GM12878 (cell line): ENCODE measurements at places on chromosomes 7 and 10. TPM values are rescaled to one million over a fixed set of nuclear protein-coding genes. Genes with fewer than 3 reads are reported as not detected.

DNA sequence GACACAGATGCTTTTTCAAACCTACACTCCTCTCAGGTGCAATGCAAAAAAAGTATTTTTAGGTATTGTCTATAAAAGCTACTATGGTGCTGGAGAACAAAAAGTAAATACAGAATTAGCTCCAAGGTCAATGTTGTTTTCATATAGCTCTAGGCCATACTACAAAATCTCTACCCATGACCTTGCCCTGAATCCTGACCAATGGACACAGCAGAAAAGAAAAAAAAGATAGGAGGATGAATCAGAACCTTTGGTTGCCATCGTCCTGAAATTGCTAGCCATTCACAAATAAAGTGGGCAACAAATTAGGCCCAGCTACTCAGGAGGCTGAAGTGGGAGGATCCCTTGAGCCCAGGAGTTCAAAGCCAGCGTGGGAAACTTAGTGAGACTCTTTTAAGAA is 35.2 kb upstream of the RELN start:
- DNase-seq, result no peak

DNA sequence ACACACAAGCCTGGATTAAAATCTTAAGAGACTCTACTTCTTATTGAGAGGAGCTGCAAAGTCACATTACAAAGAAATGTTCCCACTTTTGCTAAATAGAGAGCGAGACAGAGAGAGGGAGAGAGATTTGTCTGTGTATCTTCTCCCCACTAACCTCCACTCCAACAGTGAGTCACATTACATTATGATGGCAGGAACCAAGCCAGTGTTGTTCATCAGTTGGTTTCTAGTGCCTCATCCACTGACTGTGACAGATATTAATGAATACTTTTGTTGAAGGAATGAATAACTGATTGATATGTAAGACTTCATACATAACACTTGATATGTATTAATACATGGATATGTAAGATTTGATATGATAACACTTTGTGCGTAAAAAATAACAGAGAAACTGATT is 258.2 kb upstream of the SORCS1 start:
- no peak for DNase-seq

DNA sequence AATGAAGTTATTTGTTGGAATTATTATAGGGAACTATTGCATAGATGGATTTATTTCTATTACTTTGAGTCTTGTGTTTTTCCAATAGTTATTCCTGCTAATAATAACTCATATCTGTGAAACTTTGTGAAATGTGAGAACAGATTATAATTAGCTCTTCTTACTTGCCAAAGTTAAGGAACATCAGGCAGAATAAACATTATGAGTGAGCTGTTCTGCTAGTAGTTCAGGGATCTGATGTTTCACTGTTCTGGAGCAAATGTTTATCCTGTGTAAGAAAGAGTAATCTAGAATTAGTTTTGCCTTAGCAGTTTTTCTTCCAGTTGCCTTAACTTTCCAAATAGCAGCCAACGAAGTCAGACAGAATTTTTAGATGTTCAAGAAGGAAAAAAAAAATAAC is 245.2 kb upstream of the PLXDC2 start:
- DNase-seq, result no peak

GRCh38 chr7:107353701-107354100 is 116.2 kb upstream of the GPR22 start:
- no peak for DNase-seq

MRLN gene
- total RNA-seq, result not detected in 2 replicates

- DNase-seq, result no peak
Observed at GRCh38 chr10:13272164-13272571, 27.7 kb downstream of the PHYH start.

FANK1 gene
- total RNA-seq, result not detected in 2 replicates

GRCh38 chr10:103894441-103894864 is 23.5 kb downstream of the STN1 start:
- no peak for DNase-seq

DNA sequence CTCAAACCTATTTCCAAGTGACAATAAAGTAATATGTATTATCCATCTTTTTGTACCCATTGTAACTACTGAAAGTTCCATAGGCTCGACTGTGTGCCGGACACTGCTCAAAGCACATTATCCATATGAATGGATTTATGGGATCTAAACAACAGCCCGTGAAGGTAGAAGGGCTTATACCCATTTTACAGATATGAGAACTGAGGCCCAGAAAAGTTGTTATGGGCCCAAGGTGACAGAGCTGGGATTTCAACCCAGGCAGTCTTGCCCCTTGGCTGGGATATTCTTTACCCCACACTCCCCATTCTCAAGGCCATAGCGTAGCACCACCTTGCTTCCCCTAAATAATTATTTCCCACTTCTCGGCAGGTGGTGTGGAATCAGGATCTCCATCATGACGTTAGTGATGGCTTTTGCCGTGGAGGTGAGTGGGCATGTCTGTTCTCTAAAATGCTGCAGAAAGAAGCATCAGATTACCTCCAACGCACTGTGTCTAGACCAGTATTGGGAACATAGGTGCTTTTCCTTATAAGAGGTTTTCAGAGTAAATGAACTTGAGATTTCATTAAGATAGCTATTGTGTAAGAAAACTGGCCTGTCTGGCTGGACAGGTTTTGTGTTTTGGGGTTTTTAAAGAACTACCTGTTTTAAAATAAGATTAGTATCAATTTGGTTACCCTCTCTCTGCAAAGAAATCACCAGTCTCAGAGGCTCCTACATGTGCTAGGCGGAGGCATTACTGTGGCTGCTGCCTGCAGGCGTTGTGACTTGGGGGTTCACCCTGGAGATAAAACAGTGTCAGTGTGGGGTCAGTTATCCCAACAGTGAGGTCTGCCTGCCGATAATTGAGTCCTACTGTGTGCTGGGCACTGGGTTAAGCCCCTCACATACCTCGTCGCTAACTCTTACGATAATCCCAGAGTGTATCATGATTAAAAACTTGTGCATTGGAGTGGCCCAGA is 85.1 kb upstream of the SDK1 start:
- DNase-seq, result no peak

GRCh38 chr7:33534833-33535232 is 370.5 kb upstream of the BMPER start:
- no peak for DNase-seq

DNA sequence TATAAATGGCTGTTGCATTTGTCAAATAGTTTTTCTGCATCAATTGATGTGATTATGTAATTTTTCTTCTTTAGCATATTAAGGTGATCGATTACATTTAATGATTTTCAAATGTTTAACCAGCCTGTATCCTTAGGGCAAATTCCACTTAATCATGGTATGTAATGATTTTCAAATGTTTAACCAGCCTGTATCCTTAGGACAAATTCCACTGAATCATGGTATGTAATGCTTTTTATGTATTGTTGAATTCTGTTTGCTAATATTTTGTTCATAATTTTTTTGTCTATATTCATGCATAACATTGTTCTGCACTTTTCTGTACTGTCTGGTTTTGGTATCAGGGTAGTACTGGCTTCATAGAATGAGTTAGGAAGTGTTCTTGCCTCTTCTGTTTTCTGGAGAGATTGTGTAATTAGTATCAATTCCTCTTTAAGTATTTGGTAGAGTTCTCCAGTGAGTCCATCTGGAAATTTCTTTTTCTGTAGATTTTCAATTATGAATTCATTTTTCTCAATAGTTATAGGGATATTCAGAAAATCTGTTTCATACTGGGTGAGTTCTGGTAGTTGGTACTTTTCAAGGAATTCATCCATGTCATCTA is 393.2 kb upstream of the FOXK1 start:
- DNase-seq, result no peak

OR2A1 gene
- not detected in 2 replicates for total RNA-seq

HEPACAM2 gene
- total RNA-seq, result not detected in 2 replicates

GRCh38 chr7:15681631-15682030 is 4.9 kb downstream of the MEOX2 start:
- DNase-seq, result no peak

UTF1 gene
- not detected in 2 replicates for total RNA-seq

DNA sequence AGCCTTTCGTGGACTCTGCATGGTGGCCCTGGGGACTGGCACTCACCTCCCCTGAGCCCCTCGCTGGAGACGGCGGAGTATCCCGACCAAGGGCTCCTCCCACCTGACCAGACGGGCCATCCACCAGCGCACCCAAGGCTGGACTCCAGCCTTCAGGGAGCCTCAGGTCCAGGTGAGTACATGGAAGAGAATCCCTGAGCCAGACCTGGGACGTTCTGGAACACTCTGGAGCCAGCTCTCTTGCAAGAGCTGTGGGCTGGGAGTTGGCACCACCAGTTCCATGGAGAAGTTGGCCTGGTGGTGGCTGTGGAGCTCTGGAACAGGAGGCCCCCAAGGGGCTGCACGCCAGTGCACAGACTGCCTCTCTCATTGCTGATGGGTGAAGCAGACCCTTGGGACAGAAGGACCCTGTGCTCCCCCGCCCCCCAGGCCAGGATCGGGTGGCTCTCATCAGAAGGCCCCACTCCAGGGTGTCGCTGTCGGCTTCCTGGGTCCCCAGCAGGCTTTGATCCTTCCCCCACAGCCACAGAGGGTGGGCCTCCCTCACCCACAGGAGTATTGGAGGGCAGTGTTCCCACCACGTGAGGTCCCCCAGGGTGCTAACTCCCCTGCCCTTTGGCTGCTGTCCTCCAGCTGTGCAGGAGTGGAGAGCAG is 189.9 kb downstream of the EBF3 start:
- DNase-seq, result no peak

CELF2 gene
- total RNA-seq, result 98.2 and 106 TPM in 2 replicates

GRID2IP gene
- total RNA-seq, result not detected in 2 replicates

DNA sequence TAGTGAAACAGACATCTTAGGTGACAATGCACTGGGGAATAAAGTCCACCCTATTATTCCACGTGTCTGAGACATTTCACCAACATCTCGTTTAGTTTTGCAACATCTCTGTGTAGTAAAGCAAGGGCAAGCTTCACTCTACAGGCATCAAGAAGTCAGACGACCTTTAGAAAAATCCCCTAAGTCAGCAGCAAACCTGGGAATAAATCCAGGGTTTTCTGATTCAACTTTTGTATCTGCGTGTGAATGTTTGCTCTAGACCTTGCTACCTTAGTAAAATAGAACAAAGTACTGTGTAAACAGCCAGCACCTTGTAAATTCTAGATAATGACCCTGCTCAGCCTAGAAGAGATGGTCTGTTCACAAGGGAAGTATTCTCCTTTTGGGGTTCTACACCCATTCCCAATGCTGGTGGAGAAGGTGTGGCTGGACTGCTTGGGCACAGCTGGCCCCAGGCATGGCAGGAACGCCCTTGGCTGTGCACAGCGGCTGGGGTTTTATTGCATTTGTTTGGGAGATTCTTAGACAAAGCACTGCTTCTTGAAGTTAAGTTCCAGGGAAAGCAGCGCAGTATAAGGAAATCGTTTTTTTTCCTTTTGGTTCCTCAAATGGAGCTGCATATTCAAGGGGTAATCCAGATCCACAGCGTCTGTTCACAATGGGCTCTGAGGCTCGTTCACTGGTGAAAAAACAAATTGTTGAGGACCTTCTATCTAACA is 38.3 kb upstream of the GALNTL5 start:
- no peak for DNase-seq

DNA sequence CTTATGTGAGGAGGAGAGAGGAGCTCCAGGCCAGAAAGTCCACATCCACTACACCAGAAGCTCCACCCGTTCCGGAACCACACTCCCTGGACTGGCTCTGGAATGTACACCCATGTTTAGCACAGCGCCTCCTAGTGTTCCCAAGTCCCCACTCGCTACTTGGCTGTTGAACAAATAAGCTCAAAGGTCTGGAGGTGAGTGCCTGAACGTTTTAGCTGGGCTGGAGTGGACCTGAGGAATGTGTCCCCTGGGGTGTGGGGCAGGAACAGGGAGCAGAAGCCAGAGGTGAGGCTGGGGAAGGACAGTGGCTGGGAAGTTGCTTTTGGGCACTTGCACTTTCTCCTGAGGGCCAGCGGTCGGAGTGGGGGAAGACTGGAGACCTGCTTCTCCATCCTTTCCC is 164.1 kb upstream of the CDCA7L start:
- no peak for DNase-seq

CABCOCO1 gene
- not detected in 2 replicates for total RNA-seq

- no peak for DNase-seq
Observed at GRCh38 chr10:112852306-112852705, 97.7 kb upstream of the TCF7L2 start.

INMT gene
- 0.10 TPM in 1 of 2 replicates, not detected in the other for total RNA-seq

DNA sequence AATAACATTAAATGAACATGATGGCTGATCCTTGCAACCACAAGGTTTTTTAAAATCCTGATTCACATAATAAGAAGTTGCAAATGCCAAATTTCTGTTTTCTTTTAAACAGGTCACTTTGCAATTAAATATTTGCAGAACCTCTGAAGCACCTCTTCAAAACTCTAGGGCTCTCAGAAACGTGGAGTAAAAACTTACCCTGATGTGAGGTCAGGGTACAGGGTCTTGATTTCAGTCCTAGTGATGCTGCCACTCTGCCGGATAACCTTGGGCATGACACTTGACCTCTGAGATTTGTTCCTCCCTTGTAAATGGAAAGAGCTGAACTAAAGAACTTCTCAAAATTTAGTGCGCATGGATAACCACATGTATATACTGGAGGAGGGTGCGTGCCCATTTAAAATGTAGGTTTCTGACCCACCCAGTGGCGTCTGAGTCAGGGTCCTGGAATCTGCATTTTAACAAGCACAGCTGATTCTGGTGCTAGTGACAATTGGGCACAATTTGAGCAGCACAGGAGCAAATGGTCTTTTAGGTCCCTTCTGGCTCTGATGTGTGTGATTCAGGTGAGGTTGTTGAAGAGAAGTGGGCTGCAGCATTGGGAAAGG is 35.5 kb upstream of the TNPO3 start:
- DNase-seq, result no peak

DNA sequence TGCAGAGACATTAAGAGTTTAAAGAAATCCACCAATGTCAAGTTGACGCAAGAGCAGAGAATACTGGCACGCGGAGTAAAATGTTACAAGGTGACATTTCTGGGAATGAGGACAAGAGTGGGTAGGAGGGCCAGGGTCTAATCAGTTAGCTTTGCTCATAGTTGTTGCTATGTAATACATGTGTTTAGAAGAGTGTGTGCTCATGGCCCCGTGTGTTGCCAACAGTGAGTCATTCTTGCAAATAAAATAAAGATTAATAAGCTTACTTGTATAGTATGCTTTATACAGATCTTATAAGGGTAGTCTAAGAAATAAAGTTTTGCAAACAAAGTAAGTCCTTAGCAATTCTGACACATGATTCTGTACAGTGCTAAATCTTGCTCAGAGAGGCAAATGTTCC is 64.5 kb downstream of the DNMBP start:
- DNase-seq, result no peak
